Osteocyte (in vitro differentiated cells): ENCODE measurements at places on chromosomes 1 and 21. TPM values are rescaled to one million over a fixed set of nuclear protein-coding genes. Genes with fewer than 3 reads are reported as not detected.

GRCh38 chr1:97680894-97681293 is 239.9 kb downstream of the DPYD start:
- peaks cover 34% of the 10 kb centered on the region for H3K36me3 ChIP-seq
- no peak overlapping the region for H3K4me3 ChIP-seq
- H3K27me3 ChIP-seq, result no peaks in the 10 kb centered on the region

SH3BGR gene
- total RNA-seq, result 1.2 and 2.0 TPM in 2 replicates

ALG14 gene
- 5.5 and 6.0 TPM in 2 replicates for total RNA-seq

- H3K36me3 ChIP-seq, result no peaks in the 10 kb centered on the region
- H3K4me3 ChIP-seq, result no peak overlapping the region
- H3K27ac ChIP-seq, result no peak overlapping the region
- H3K27me3 ChIP-seq, result no peaks in the 10 kb centered on the region
- no peaks in the 10 kb centered on the region for H3K4me1 ChIP-seq
Measured at GRCh38 chr21:26522704-26523103, 50.4 kb downstream of the CYYR1 start.

TRIM58 gene
- 1.2 and 1.5 TPM in 2 replicates for total RNA-seq

DNA sequence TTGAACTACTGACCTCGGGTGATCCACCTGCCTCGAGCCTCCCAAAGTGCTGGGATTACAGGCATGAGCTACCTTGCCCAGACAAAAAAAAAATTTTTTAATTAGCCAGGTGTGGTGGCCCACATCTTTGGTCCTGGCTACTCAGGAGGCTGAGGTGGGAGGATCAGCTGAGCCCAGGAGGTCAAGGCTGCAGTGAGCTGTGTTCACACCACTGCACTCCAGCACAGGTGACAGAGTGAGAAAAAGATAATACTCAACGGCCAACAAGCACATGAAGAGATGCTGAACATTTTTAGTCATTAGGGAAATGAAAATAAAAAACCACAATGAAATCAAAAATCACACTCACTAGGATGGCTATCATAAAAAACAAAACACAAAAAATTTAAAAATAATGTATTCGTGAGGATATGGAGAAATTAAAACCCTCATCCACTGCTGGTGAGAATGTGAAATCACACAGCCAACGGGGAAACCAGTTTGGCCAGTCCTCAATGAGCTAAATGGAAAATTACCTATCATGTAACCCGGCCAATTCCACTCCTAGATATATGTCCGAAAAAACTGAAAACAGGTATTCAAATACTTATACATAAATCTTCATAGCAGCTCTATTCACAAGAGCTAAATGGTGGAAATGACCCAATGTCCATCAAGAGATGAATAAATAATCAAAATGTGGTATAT is 41.2 kb downstream of the ENAH start:
- H3K4me1 ChIP-seq, result peaks cover 68% of the 10 kb centered on the region
- H3K27me3 ChIP-seq, result no peaks in the 10 kb centered on the region
- peaks cover 8% of the 10 kb centered on the region for H3K36me3 ChIP-seq
- no peak for DNase-seq
- H3K27ac ChIP-seq, result peak overlapping the region; percentile 89
- no peak overlapping the region for H3K4me3 ChIP-seq

- no peak for DNase-seq
- H3K4me1 ChIP-seq, result peaks cover 21% of the 10 kb centered on the region
- no peaks in the 10 kb centered on the region for H3K27me3 ChIP-seq
- H3K4me3 ChIP-seq, result no peak overlapping the region
Measured at GRCh38 chr1:200317236-200317635, 92.6 kb downstream of the ZNF281 start.

VHLL gene
- not detected in 2 replicates for total RNA-seq

GRCh38 chr1:154445040-154445472 is 39.9 kb downstream of the IL6R start:
- peaks cover 10% of the 10 kb centered on the region for H3K36me3 ChIP-seq
- peaks cover 49% of the 10 kb centered on the region for H3K4me1 ChIP-seq
- H3K4me3 ChIP-seq, result no peak overlapping the region
- no peak for DNase-seq

DNA sequence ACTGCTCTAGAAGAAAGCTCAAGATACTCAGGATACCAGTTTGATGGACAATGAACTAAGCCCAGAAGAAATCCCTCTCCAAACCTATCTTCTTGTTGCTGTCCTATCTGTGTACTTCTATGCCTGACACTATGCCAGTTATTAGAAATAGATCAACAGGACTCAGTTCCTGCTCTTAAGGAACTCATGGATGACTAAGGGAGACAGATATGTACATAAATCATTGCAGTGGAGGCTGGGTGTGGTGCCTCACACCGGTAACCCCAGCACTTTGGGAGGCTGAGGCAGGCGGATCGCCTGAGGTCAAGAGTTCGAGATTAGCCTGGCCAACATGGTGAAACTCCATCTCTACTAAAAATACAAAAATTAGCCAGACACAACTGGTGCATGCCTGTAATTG is 42.4 kb upstream of the AK4 start:
- peak overlapping the region; percentile 54 for H3K27ac ChIP-seq
- DNase-seq, result no peak
- no peaks in the 10 kb centered on the region for H3K36me3 ChIP-seq

DNA sequence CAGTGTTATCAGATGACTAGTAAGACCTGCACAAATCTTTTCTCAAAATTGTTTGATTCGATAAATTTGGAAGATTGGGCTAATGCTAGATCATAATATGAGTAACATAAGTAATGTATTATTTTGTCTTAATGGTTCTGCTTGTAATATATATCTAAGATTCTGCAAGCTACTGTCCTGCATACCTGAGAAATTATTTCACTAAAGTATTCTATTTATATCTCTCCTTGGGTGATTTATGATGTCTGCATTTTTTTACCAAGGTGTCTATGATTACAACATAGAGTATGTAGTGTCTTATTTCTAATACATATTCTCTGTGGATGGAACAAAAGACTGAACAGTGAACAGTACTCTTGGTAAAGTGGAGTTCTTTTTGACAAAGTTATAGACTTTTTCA is 166.6 kb downstream of the CLEC20A start:
- peak overlapping the region; percentile 36 for H3K27ac ChIP-seq
- no peaks in the 10 kb centered on the region for H3K36me3 ChIP-seq
- no peak for DNase-seq
